ENCODE measurements at places on chromosomes 1 and 21. TPM values are rescaled to one million over a fixed set of nuclear protein-coding genes. Genes with fewer than 3 reads are reported as not detected.

The THEMIS2 gene
- 5.7 TPM for total RNA-seq

GRCh38 chr1:204211046-204211445 lies 2.7 kb downstream of the GOLT1A start:
- H3K4me3 ChIP-seq, result no peak overlapping the region
- H3K4me1 ChIP-seq, result peaks cover 14% of the 10 kb centered on the region
- no peak overlapping the region for H3K27ac ChIP-seq
- DNase-seq, result no peak
- no peaks in the 10 kb centered on the region for H3K36me3 ChIP-seq
- no peaks in the 10 kb centered on the region for H3K27me3 ChIP-seq

The TNFRSF8 gene
- not detected for total RNA-seq

- no peak overlapping the region for H3K4me3 ChIP-seq
- no peaks in the 10 kb centered on the region for H3K27me3 ChIP-seq
- H3K4me1 ChIP-seq, result peaks cover 6% of the 10 kb centered on the region
- H3K36me3 ChIP-seq, result no peaks in the 10 kb centered on the region
- no peak for DNase-seq
These were observed 154.0 kb downstream of the PSMG1 start for GRCh38 chr21:39029086-39029755.

GRCh38 chr1:173669491-173669941 lies at the start of gene ANKRD45:
Gene ANKRD45, minus strand, starts transcription at chr1:173669851. Its CDS starts 10,433 bp downstream, at chr1:173659418.
- H3K4me1 ChIP-seq, result peaks cover 10% of the 10 kb centered on the region
- H3K36me3 ChIP-seq, result no peaks in the 10 kb centered on the region
- H3K4me3 ChIP-seq, result no peak within 1 kb of the TSS
- no peaks in the 10 kb centered on the region for H3K27me3 ChIP-seq

- peaks cover 26% of the 10 kb centered on the region for H3K4me1 ChIP-seq
- DNase-seq, result no peak
- peaks cover 3% of the 10 kb centered on the region for H3K36me3 ChIP-seq
- H3K27me3 ChIP-seq, result no peaks in the 10 kb centered on the region
- no peak overlapping the region for H3K27ac ChIP-seq
- peak overlapping the region; percentile 96 for H3K4me3 ChIP-seq
These were observed 1.0 kb downstream of the ALDH4A1 start for GRCh38 chr1:18901147-18901951.
